Omental fat pad (tissue), 4 donors: ENCODE measurements at places on chromosomes 7 and 10.

- DNase-seq, result no peak
Measured at GRCh38 chr7:778271-778967, 51.3 kb upstream of the PRKAR1B start.

DNA sequence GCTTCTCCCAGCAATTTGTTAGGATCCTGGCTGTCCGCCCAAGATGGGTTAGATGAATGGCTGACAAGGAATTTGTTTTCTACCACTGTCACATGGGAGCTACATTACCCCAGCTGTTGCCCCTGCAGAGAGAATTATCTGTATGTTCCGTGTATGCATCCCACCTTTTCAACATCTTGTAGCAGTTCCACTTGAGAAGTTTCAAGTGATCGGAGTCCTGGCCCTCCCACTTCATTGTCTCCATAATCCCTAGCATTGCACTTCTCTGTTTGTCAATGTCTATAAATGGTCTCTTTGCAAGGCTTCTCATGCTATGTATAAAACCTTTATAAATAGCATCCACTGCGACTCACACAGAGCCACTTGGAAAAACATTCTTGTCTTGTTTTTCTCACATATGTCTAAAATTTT is 972.5 kb downstream of the CNTNAP2 start:
- DNase-seq, result no peak

DNA sequence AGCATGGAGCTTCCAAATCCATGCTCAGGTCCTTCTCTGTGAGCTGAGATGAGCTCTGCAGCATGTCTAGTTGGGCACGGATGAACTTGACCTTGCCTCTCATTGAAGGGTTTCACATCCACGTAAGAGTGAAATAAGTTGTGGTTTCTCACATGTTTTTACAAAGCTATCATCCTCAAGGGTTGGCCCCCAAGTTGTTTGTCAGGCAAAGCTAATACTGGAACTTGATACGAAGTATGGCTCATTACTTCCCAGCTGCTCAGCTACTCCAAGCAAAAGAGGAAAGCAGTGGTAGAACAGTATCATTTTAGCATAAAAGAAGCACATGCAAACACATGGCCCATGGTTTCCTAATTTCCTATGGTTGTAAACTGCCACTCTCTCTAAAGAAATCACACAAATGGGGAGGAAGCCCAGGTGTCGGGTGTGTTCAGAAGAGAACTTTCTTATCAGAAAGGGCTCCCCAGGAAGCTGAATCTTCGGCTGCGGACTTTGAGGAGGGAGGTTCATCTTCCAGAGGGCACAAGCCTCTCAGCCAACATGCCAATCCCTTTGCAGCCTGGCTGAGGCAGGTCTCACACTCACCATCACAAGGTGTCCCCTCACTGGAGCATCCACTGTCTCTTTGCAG is 45.3 kb downstream of the PDLIM1 start:
- no peak for DNase-seq

DNA sequence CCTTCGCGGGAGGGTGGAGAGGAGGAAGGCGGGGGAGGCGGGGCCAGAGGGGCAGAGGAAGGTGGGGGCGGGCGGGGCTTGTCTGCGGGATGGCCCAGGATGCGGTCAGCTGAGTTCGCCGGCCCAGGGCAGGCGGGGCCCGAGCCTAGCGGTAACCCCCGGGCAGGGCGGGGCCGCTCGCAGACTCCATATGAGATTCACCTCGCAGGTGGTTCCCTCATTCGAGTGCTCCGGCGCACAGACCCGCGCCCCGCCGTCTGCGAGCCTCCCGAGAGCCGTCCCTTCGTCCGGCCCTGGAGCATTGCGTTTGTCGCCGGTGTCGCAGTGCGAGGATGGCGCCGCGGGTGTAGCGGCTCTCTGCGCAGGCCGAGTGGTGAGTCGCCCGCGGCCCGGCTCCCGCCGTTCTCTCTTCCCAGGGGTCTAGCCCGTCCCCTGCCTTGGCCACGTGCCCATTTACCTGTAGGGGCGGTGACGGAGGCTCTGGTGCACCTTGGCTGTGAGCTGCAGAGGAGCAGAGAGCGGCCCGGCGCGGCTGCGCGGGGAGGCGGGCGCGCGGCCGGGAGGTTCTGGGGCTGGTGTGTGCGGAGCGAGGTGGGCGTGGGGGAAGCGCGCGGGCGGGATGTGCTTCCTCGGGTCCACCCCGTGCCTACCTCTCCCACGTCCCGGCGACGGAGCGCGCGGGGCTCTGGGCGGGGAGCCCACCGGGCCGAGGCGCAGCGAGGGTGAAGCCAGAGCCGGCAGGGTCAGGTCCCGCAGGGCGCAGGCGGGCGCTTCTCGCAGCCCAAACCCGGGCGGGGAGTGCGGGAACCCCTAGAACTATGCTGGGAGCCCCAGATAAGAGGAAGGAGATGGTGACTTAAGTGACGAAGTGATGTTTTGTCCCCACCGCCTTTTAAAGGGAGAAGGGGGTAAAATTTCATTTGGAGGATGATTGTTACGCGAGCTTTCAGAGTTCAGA is at the start of gene UPP1:
Gene UPP1 (plus strand): TSS at position 220 of the 958 bp plus-strand sequence. CDS start 5,519 bp downstream, outside the sequence.
- DNase-seq, result peak; percentile 83

DNA sequence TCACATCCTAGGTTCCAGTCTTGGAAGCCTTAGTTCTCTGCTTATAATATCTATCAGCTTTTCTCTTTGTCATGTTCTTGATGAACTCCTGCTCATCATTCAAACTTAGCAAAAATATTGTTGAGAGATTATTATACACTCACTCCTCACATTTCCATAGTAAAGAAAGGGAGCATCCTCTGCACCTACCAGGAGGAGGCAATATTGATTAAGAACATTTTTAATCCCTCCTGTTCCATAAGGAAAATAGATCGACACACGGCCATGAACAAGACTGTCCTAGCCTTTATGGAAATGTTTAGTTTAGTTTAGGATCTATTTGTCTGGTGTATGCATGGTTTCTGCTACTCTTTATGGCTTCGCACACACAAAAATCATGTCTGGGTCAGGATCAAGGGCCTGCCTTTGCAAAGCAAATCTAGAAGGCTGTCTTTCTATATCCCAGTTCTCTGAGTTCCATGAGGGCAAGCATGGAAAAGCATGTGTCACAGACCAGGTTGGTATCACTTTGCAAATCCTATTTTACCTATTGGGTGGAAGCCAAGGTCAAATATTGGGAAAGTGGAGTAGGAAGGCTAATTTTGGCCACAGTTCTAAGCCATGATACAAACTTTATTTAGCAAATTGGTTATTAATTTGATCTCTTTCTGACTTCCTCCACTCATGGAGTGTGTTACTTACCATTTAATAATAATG is 164.4 kb downstream of the MDFIC start:
- DNase-seq, result no peak

DNA sequence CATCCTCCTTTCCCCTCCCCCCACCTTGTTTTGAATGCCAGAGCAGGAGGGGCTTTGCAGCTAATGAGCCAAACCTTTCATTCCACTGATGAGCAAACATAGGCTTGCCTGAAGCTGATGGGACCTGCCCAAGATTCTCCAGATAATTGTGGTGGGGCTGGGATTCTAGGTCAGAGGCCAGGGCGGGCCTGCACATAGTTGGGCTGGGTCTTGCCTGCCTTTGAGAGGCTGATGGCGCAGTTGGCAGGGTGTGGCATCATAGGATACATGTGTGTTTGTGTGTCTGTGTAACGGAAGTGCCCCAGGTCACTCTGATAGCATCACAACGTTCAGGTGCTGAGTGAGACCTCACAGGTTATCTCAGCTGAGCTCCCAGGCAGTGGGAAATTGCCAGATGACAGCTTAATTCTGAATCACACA is 22.9 kb downstream of the BTBD16 start:
- no peak for DNase-seq

- no peak for DNase-seq
Measured at GRCh38 chr7:49721441-49721840, 52.0 kb upstream of the VWC2 start.
